AG09309 (cell line): ENCODE measurements at places on chromosomes 7 and 10.
A peak's percentile ranks its signal among the peaks of the same experiment; 100 is the strongest.

DNA sequence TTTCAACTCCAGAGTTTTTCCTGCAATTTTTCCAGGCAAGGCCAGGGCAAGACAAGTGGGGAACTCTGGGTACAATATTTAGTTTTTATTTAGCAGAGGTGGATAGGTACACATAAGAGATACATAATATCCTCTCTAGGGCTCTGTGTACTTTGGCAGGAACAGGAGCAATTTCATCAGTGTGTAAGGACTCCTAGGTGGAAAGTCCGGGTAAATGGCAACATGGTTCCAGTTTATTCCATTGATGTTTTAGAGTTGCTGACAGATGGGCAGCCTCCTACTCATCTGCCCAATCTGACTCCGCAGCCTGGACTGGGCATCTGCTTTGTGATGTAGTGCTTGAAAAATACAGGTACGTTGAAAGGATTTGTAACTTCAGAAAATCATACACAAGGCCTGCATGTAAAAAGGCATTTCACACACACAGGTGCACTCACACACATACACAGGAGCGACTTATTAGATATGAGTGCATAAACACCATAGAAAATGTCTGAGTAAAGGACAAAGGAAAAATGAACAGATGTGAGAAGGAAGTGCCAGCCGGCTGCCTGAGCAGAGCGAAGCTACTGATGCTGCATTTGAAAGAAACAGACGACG lies 5.7 kb downstream of the PON1 start:
- no peak for DNase-seq

GRCh38 chr7:2007551-2007950 lies 225.2 kb downstream of the MAD1L1 start:
- DNase-seq = no peak

DNA sequence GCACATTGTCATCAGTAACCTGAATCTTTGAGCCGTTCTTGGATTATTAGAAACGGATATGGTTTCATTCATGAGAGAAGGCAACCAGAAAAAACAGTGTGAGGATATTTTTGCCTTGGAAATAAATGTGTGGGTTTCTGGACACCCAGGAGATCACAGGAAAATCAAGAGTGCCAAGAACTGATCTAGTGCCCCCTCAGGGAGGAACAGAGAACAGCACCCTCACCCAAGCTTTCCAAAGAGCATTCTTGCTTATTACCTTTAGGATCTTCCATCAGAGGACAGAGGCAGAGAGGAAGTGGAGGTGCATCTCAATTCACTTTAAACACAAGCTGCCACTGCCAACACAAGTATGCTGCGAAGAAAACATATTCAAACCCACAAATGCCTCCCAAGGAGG lies 851.5 kb upstream of the COBL start:
- DNase-seq = no peak

GRCh38 chr7:51067757-51068156 lies 248.9 kb downstream of the COBL start:
- DNase-seq = peak; percentile 46

- no peak for DNase-seq
Observed at GRCh38 chr10:91201213-91201996, 19.1 kb upstream of the PCGF5 start.

DNA sequence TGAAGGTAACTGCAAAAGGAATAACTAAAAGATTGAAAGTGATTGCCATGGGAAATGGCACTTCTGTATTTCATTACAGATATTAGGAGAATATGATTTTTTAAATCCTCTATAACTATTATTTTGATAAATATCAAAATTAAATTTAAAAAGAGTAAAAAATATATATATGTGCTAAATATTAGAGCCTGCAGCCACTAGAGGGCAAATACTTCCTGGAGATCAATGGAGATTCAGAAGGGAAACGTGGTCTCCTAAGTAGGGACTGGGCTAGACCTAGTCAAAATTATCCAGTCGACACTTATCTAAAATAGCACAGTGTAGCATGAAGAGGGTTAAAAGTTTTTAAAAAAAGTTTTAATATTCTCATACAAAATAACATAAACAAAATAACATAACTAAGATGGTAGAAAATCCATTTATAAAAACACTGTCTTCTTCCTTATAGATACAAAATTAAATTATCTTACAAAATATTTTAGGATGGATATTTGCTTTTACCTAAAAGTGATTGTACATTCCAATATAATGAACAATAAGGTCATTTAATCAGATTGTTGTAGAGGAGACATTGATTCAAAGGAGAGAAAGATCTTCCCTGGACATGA lies 434.3 kb downstream of the MDFIC start:
- DNase-seq = no peak
